ENCODE measurements at places on chromosomes 7 and 10. TPM values are rescaled to one million over a fixed set of nuclear protein-coding genes. Genes with fewer than 3 reads are reported as not detected.

DNA sequence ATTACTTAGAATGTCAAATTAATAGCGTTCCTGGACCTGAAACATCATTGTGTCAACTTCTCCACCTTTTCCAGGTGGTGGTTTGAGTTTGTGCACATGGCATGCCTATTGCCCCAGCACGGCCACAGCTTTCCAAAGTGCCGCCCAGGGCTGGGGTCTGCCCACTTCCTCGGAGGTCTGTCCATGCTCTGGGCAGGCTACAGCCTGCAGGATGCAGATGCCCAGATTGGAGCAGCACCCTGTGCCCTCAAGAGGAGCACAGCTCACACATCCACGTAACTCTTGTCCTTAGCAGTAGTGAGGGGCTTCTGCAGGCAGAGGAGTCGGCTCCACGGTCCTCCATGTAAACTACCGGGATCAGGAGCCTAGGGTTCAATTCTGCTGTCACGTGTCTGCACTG, 238.6 kb downstream of the EBF3 start:
- no peak for DNase-seq

DNA sequence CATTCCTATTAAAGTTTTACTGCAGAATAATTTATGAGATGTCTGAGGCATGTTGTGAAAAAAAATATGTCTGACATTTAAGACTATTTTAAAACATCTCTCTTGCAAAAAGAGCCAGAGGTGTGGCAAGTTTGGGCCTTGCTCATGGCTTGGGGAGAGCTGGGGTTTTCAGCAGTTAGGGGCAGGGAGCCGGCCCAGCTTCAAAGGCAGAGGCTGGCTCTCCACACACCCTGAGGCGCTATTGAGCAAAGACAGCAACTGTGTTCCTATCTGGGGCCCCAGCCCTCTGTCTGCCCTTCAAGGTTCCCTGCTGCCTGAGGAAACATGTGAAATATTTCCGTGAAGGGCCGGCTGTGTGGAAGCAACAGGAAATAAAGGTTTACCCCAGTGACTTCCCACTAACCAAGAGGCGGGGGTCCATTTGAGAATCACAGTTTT, 94.0 kb downstream of the SORBS1 start:
- DNase-seq = no peak

- no peak for DNase-seq
Measured at GRCh38 chr10:34024282-34024681, 689.8 kb upstream of the NRP1 start.

- DNase-seq = no peak
Measured at GRCh38 chr7:329691-330281, 39.8 kb downstream of the FOXL3 start.

DNA sequence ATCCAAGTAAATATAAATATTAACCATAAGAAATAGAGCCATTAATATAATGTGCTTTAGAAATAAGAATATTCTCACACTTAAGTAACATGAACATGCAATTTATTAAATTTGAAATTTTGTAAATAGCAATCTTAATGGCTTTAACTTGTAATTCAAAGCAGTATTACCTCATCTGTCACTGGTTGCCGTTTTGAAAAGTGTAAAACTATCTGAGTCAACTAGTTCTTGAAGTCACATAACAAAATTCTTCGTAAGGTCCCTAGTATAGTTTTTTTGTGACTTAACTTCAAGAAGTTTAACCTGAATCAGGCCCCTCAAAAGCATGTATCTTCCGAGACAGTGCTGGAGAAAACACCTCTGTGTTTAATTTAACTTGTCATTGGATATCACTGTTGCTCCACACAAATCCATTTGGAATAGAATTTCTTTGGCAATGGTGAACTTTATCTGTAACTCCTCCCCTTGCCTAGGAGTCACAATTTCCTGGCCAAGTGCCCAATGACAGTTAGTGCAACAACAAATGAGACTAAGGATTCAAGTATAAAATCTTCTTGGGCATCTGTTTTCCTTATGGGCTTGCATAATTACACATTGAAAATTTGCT, 47.1 kb downstream of the NT5C2 start:
- no peak for DNase-seq

DNA sequence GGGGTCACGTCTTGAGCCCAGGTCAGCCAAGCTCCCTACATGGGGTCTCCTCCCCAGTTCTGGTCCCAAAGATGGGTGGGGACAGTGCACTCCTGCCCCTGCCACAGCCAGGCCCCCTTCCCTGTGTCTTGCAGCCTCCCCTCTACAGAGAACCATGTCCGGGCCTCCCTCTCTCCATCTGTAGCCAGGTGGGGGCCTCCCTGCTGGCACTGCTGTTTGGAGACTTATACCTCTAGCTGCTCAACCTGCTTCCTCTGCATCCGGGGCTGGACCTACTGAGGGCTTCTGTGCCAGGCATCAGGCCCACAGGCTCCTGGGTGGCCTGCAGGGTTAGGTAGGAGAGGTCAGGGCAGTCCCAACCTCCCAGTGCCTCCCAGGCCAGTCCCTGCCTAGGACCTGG, 7.9 kb downstream of the SH2B2 start:
- no peak for DNase-seq

GRCh38 chr10:62842983-62843382, 26.8 kb upstream of the EGR2 start:
- no peak for DNase-seq

GRCh38 chr10:70765794-70766594, 19.2 kb downstream of the TBATA start:
- no peak for DNase-seq

- no peak for DNase-seq
Measured at GRCh38 chr7:158655931-158656441, 48.6 kb downstream of the NCAPG2 start.

LDB1 gene
- 99.5 TPM for total RNA-seq
